ENCODE measurements at places on chromosomes 16 and 17. TPM values are rescaled to one million over a fixed set of nuclear protein-coding genes. Genes with fewer than 3 reads are reported as not detected.

Gene MYH1
- total RNA-seq = not detected

Gene SHISA9
- not detected for total RNA-seq

Gene SLC38A8
- total RNA-seq = not detected

GRCh38 chr17:61393550-61393903 lies 6.1 kb upstream of the TBX2 start:
- H3K27ac ChIP-seq = no peak overlapping the region
- H3K36me3 ChIP-seq = no peaks in the 10 kb centered on the region
- peaks cover 15% of the 10 kb centered on the region for H3K4me1 ChIP-seq
- no peak overlapping the region for H3K4me3 ChIP-seq
- DNase-seq = no peak
- H3K27me3 ChIP-seq = peaks cover 10% of the 10 kb centered on the region

DNA sequence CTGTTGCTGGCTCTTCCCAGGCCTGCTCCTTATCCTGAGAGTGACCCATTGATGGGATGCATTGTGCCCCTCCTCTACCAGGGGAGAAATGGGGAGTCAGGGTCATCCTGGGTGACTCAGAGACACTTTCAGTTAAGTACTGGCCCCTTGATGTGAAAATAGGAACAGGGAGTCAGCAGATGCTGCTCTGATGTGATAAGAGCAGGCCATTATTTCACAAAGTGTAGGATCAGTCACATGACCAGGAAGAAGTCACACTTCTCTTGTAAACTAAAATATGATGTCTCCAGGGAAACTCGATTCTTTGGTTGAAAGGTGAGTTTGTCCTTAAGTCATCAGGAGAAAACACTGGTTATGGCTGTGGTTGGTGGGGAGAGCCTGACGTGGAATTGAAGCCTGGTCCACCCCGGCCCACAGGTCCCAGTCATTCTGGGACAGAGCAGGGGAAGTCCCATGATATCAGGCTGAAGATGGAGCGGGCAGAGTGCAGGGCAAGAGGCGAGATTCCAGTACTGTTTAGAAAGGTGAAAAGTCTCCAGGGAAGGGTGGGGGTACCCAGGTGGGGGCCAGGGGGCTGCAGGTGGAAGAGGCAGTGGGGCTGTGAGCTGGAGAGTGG lies 88.6 kb upstream of the NLRP1 start:
- no peaks in the 10 kb centered on the region for H3K4me1 ChIP-seq
- no peak overlapping the region for H3K4me3 ChIP-seq
- H3K27ac ChIP-seq = no peak overlapping the region
- no peaks in the 10 kb centered on the region for H3K27me3 ChIP-seq
- no peaks in the 10 kb centered on the region for H3K36me3 ChIP-seq
- DNase-seq = no peak

DNA sequence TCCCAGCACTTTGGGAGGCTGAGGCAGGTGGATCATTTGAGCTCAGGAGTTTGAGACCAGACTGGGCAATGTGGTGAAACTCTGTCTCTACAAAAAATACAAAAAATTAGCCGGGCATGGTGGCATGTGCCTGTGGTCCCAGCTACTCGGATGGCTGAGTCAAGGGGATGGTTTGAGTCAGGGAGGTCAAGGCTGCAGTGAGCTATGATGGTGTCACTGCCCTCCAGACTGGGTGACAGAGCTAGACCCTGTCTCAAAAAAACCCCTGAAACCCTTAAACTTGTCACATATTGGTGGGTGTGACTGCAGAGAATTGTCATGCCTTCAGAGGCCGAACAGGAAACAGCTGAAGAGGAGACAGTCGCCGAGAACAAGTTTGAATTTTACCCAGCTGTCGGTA lies 13.4 kb downstream of the RPTOR start:
- no peaks in the 10 kb centered on the region for H3K27me3 ChIP-seq
- no peaks in the 10 kb centered on the region for H3K4me1 ChIP-seq
- no peak for DNase-seq
- no peaks in the 10 kb centered on the region for H3K36me3 ChIP-seq

- no peaks in the 10 kb centered on the region for H3K27me3 ChIP-seq
- H3K4me3 ChIP-seq = no peak overlapping the region
- no peak for DNase-seq
- no peaks in the 10 kb centered on the region for H3K36me3 ChIP-seq
- H3K27ac ChIP-seq = no peak overlapping the region
These were observed 564.5 kb downstream of the CDH8 start for GRCh38 chr16:61471737-61472136.

- peak overlapping the region; percentile 82 for H3K27ac ChIP-seq
- H3K4me1 ChIP-seq = no peaks in the 10 kb centered on the region
- no peaks in the 10 kb centered on the region for H3K36me3 ChIP-seq
- H3K4me3 ChIP-seq = no peak overlapping the region
- H3K27me3 ChIP-seq = no peaks in the 10 kb centered on the region
These were observed 15.1 kb upstream of the SLC52A1 start for GRCh38 chr17:5050278-5050677.

DNA sequence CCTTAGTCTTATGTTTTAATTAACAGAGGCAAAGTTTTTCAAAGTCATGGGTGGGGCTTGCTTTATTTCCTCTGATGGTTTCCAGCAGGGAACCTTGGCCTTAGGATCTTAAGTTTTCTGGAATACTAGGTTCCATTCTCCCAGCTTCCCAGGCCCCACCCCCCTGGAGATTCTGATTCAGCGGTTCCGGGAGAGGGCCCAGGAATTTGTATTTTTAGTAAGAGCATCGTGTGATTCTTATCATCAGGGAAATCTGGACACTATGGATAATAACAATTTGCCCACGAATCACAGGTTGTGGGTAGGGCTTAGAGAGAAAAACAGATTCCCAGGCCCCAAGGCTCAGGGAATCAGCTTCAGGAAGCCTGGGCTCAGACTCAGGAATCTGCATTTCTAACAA lies 263.6 kb downstream of the NTN1 start:
- no peaks in the 10 kb centered on the region for H3K36me3 ChIP-seq
- H3K27ac ChIP-seq = peak overlapping the region; percentile 81
- H3K4me1 ChIP-seq = no peaks in the 10 kb centered on the region
- DNase-seq = peak; percentile 52

GRCh38 chr16:3149630-3150345 lies 15.0 kb downstream of the ZNF213 start:
- peak overlapping the region; percentile 81 for H3K4me3 ChIP-seq
- H3K27me3 ChIP-seq = no peaks in the 10 kb centered on the region
- H3K4me1 ChIP-seq = peaks cover 11% of the 10 kb centered on the region
- no peaks in the 10 kb centered on the region for H3K36me3 ChIP-seq
- peak overlapping the region; percentile 82 for H3K27ac ChIP-seq

DNA sequence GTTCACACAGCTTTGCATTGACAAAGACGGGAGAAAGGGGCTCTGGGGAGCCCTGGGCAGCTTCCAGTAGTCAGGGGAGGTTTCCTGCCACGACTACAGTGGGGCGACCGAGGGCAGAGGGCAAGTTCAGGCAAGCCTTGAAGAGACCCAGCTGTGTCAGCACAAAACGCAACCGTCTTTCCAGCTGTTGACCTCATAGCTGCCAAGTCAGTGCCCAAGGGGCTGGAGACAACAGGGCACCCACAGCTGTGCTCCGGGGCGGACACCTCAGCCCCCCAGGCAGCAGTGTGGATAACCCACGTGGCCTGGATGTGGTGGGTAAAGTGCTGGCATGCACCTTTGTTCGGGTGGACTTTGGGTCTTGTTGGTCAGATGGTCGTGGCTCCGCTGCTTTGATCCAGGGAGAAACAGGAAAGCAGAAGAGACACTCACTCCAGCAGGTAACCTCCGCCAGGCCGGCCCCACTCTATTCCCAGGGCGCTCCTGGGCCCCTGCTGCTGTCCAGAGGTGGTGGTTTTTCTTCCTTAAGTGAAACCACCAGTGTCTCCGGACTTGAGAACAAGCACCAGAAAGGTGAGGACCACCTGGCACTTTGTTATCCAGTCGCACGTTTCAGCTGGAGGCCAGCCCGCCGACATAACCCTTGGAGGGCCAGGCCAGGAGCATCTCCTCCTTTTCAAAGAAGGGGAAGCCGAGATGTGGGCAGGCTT lies 17.6 kb upstream of the CBX2 start:
- no peak overlapping the region for H3K27ac ChIP-seq
- no peaks in the 10 kb centered on the region for H3K27me3 ChIP-seq
- no peaks in the 10 kb centered on the region for H3K4me1 ChIP-seq
- DNase-seq = no peak
- no peaks in the 10 kb centered on the region for H3K36me3 ChIP-seq
- no peak overlapping the region for H3K4me3 ChIP-seq

GRCh38 chr17:34755371-34755770 lies 176.0 kb downstream of the TMEM132E start:
- no peaks in the 10 kb centered on the region for H3K36me3 ChIP-seq
- H3K27ac ChIP-seq = no peak overlapping the region
- H3K27me3 ChIP-seq = no peaks in the 10 kb centered on the region
- no peaks in the 10 kb centered on the region for H3K4me1 ChIP-seq
- DNase-seq = no peak

GRCh38 chr17:45784293-45784740 lies at the start of gene CRHR1:
Gene CRHR1 (plus strand): TSS chr17:45784320. CDS start chr17:45784545, 225 bp downstream.
- H3K27me3 ChIP-seq = no peaks in the 10 kb centered on the region
- no peak for DNase-seq
- H3K27ac ChIP-seq = peak within 1 kb of the TSS; percentile 44
- H3K4me3 ChIP-seq = peak within 1 kb of the TSS; percentile 44
